H1 (cell line): ENCODE measurements at places on chromosomes 2 and 18. TPM values are rescaled to one million over a fixed set of nuclear protein-coding genes. Genes with fewer than 3 reads are reported as not detected.

ZSWIM2 gene
- total RNA-seq, result not detected in 2 replicates

CGREF1 gene
- 3.4 and 3.5 TPM in 2 replicates for total RNA-seq

ASXL2 gene
- total RNA-seq, result 41.3 and 42.8 TPM in 2 replicates

CRYGD gene
- total RNA-seq, result 0.98 and 2.9 TPM in 2 replicates

MAP3K19 gene
- not detected in 2 replicates for total RNA-seq

ALS2 gene
- total RNA-seq, result 34.5 and 36.4 TPM in 2 replicates

GKN2 gene
- not detected in 2 replicates for total RNA-seq
